Activated CD4-positive, alpha-beta memory T cell treated with anti-CD3 and anti-CD28 coated beads for 36 hours (primary cell): ENCODE measurements at places on chromosomes 6 and 20.

DNA sequence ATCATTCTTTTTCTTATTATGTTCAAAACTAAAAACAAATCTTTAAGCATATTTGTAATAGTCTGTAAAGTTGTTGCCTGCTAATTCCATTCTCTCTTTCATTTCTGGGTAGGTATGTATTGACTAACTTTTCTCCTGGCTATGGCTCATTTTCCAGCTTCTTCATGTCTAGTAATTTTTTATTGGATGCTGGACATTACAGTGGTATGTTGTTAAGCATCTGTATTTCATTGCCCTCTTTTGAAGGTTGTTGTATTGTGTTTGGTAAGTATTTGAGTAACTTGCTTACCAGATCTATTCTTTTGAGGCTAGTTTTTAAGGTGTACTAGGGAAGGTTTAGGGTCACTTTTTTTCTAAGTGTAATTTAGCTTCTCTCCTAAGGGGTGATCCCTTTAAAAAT, 230.9 kb downstream of the TTLL2 start:
- no peak for DNase-seq

DNA sequence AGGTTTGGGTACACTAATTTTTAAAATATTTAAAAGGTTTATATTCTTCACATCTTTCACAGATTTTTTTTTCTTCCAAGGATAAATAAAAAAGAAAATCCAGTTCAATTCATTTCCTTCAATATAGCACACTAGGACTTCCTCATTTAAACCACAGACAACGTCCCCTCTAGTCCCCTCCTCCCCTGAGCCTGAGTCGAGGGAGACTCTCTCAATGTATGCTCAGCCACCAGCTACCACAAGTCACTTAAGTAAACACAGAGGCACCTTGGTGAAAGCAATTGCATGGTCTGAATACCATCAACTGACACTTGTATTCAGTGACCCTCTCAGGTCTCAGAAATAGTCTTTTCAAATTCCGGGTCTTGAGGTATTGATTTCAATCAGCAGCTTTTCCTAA, 88.6 kb downstream of the SIM1 start:
- no peak for DNase-seq

DNA sequence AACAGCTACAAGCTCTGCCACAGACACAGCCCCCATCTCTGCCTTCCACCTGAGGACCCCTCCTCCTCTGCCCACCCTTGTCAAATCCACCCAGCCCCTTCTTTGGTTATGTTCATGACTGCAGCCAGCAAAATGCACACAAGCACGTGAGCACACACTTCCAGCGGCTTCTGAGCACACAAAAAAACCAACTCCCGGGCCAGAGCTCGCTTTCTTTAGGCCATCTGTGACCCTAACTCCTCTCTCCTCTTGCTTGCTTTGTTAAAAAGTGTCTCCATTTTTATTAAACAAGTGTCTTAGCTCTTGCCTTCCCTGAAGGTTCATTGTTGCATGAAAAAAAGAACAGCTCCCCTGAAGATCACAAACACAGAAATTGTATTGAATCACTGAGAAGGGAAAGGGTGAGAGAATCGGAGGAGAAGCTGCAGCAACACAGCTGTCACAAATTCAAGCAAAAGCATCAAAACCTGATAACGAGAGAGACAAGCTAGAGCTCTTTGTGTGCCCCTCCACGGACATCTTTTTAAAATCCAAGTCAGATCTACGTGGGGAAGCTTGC, 142.1 kb downstream of the CD83 start:
- no peak for DNase-seq

- DNase-seq: peak; percentile 83
Measured at GRCh38 chr6:30877419-30878262, 6.7 kb upstream of the DDR1 start.

DNA sequence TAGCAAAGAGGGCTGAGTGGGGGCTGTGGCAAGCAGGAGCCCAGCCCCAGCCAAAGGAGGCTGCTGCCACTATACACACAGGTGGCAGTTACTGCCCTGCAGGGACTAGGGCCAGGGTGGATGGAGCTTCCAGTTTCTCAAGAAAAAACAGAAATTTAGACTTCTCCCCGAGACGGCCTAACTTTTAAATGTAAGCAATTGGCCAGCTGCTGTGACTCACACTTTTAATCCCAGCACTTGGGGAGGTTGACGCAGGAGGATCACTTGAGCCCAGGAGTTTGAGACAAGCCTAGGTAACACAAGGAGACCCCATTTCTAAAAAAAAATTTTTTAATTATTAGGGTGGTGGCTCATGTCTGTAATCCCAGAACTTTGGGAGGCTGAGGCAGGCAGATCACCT, 98.2 kb upstream of the NFATC2 start:
- DNase-seq: no peak

DNA sequence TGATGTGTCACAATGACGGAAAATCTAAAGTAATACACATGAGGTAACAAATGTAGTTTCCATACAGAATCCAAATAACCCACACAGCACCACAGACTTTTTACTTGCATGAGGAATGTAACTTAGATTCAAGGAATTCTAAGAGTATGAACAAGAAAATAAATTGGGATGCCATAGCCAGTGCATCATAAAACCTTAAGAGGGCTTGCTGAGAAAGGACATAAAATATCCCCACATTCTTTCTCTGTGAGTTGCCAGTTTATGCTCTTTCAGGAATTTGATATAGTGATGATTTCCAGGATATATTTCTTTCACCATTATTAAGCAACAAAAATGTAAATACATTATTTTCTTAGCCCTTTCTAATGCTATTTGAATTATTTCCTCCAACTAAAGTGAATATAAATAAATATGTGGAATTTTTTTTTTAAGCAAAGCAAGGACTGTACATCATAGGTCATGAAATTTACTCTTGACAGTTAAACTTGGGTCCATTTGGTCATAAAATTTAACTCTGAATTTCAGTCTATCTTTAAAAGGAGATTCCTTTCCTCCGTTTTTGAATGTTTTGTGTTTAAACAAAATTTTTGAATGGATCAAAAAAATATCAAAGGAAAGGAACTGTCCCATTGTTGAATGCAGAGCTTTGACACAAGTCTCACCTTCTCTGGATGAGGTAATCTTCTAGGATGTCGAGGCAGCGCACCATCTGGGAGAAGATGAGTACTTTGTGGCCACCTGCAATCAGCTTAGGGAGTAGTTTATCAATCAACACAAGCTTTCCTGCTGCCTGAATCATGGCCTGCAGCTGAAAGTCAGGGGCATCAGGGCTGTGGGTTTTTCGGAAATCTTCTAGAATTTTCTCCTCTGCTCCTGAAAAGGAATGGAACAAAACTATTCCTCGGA, 116.3 kb upstream of the EMILIN3 start:
- no peak for DNase-seq

DNA sequence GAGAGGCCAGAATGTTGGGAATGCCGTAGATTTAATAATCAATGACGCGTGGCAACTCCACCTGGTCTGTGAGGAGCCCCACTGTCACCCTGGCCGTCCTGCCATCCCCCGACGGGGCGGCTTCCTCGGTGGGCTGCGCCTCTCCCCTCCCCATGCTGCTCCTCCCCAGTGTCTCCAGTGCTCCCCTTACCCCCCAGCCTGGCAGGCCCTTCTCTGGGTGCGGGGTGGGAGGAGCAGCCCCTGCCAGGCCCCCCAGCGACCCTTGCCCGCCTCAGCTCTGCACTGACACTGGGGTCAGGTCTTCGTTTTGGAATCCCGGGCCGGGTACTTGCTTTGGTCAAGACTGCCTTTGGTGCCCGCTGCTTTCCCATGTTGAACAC, 82.3 kb upstream of the FRMD1 start:
- DNase-seq: no peak

- DNase-seq: no peak
Measured at GRCh38 chr20:64041040-64041780, 5.2 kb downstream of the C20orf204 start.

- peak; percentile 54 for DNase-seq
Measured at GRCh38 chr6:45706319-45706718, 309.3 kb downstream of the CLIC5 start.

- no peak for DNase-seq
Measured at GRCh38 chr20:36823121-36823520, 49.6 kb upstream of the DSN1 start.

GRCh38 chr20:24785141-24786110, 163.6 kb upstream of the CST7 start:
- DNase-seq: no peak

GRCh38 chr20:36322131-36322530, 16.0 kb downstream of the DLGAP4 start:
- no peak for DNase-seq

GRCh38 chr6:33964387-33964786, 160.6 kb upstream of the MLN start:
- DNase-seq: no peak

GRCh38 chr6:53671111-53671510, 5.6 kb upstream of the KLHL31 start:
- no peak for DNase-seq

GRCh38 chr6:117272891-117273290, 7.5 kb downstream of the VGLL2 start:
- no peak for DNase-seq

DNA sequence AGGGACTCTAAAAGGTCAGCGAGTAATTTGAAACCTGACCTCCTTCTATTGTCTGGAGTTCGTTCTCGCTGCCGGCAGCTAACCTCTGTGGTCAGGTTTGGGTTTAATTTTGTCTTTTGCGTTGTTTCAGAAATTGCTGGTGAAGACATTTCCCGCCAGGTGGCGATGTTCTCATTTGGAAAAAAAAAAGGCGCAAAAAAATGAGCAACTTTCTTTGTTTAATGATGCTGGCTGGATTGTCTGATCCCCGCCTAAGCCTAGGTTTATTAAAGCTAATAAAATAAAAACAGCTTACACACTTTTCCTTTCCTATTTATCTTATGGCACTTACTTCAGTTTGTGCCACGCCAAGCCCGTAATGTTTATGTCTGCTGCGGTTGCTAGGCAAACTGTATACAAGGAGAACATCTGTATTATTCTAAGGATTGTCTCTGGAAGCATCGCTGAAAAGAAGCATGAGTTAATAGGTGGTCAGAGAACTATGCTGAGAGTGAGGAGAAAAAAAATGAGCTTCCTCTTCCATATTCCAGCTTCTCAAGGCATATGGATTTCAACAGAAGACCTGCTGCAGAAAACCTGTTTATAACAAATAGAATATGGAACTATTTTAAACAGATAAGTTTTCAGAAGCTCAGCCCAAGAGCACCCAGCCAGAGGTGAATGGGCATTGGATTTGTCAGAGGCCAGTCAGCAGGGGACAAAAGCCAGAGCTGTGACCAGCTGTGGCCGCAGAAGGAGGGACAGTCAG, 205.7 kb downstream of the DOK5 start:
- peak; percentile 23 for DNase-seq

- peak; percentile 74 for DNase-seq
Measured at GRCh38 chr20:41137614-41138474, 501 bp downstream of the PLCG1 start.

- no peak for DNase-seq
Measured at GRCh38 chr6:132650429-132650828, 8.6 kb downstream of the TAAR1 start.

GRCh38 chr6:52263709-52264540, 19.6 kb upstream of the IL17F start:
- DNase-seq: peak; percentile 82

DNA sequence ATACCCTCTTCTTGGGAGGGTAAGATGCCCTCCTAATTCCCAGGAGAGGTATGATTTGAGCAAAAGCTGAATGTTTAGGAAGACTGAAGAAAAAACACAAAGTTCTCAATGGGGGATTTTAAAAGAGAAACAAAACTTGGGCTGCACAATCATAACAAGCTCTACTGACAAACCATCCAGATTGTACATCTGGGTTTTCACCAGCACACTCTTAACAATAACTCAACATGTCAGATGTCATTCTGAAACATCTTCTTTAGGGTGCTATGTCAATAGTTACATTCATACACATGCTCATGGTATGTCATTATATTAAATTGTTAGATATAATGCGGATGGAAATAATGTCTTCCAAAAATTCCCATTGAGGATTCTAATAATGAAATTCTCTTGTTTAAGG, 95.1 kb downstream of the ASCC3 start:
- DNase-seq: no peak

GRCh38 chr6:31525932-31526591, 2.7 kb upstream of the MCCD1 start:
- no peak for DNase-seq

DNA sequence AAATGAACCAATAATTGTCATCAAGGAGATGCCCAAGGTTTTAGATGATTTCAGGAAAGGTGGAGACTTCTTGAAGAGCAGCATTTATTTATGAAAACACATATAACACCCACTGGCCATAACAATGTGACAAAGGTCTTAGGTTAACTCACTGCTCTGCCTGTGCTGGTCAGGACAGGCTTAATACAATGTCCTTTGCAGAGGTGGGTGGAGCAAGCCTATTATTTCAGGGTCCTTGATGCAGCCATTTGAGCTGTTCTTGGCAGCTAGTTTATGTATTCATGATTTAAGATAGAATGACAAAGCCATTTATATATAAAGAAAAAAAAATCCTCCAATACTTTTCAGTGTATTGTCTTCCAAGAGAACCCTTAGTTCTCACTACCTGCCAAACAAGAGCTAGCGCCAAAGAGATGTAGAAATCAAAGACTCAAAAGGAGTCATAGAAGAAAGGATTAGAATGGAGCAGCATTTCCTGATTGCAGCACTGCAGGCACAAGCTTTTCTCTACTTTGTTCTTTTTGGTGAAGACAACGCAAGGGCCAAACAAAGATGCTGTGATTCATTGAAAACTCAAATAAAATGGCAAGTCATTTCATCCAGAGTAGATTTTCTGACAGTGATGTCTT, 124.3 kb upstream of the TSHZ2 start:
- DNase-seq: no peak

GRCh38 chr6:4644996-4645395, 131.2 kb upstream of the CDYL start:
- DNase-seq: no peak

DNA sequence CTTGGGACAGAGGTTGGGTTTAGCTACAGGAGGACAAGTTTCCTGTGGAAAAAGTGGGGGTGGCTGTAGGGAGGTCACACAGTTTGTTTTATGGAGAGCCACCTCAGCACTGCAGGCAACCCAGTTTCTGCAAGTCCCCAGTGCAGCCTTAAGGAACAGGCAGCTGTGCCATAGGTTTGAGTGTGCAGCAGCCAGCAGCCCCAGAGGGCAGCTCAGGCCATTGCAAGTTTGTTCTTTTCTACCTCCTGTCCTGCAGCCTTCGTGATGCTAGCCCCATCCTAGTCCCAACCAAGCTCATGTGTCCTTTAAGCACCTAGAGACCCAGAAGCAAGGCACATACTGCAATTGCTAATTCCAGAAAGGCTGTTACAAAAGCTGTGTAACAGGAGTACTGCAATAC, 58.8 kb downstream of the ZBTB9 start:
- DNase-seq: no peak

- no peak for DNase-seq
Measured at GRCh38 chr20:17494201-17494600, 37.0 kb downstream of the BFSP1 start.

- DNase-seq: no peak
Measured at GRCh38 chr20:55057779-55058415, 582.5 kb downstream of the DOK5 start.

DNA sequence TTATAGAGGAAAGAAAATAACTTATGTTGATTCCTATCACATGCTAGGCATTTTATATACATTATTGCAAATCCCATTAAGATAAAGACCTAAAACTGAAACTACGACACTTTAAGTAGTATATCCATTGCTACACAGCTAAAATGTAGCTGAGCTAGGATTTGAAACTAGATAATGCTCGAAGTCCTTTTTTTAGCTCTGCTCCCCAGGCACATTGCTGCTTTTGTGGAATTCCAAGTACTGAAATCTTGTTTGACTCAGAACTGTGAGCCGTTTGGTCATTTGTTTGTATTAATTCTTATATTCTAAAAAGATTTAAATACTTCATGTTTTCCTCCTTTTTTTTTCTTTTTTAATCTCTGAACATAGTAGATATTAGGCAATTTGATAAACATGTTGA, 644.8 kb downstream of the HACE1 start:
- DNase-seq: no peak
